Left ventricle myocardium inferior (tissue), 1 donor: ENCODE measurements at places on chromosomes 5 and 9. TPM values are rescaled to one million over a fixed set of nuclear protein-coding genes. Genes with fewer than 3 reads are reported as not detected.

DNA sequence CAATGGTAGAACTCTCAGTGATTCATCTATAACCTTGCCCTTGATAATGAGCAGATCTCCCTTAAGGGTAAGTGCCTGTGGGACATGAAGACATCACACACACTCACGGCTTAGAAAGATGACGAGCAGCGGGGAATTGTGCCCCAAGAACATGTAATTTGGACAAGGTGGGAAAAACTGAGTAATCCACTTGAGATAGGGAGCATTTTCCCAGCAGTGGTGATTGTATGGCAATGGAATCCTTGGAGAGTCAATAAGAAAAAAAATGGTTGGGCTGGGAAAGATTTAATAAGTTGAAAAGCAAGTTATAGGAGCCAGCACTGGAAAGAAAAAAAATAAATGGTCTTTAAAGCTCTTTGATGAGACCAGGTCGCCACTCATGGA lies 193.1 kb downstream of the GLIS3 start:
- H3K27ac ChIP-seq: peak overlapping the region; percentile 68
- no peaks in the 10 kb centered on the region for H3K36me3 ChIP-seq
- no peak overlapping the region for H3K4me3 ChIP-seq
- no peaks in the 10 kb centered on the region for H3K27me3 ChIP-seq

Gene FOXD4
- 0.11 TPM for total RNA-seq

DNA sequence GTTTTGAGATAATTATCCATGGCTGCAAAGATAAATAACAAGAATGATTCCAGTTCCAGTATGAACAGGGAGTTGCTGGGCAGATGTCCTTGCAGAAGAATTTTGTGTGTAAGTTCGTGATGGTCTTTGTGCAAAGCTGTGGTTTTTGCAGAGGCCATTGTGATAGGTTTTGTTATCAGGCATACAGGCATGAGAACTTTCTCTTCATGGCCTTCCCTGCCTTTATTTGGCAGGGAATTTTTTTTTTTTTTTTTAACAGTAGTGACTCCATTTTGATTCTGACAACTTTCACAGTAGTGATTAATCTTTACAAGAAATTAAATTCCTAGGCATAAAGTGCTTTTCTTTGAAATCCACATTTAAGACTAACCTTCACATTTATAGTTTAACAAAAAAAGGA lies 1999.5 kb upstream of the CDH6 start:
- H3K27ac ChIP-seq: no peak overlapping the region
- H3K27me3 ChIP-seq: no peaks in the 10 kb centered on the region
- no peaks in the 10 kb centered on the region for H3K4me1 ChIP-seq

GRCh38 chr9:91048749-91049148 lies 247.1 kb downstream of the SYK start:
- H3K27me3 ChIP-seq: peaks cover 36% of the 10 kb centered on the region
- DNase-seq: no peak
- H3K4me1 ChIP-seq: no peaks in the 10 kb centered on the region
- no peaks in the 10 kb centered on the region for H3K36me3 ChIP-seq
- no peak overlapping the region for H3K4me3 ChIP-seq

GRCh38 chr9:133188843-133189180 lies 20.2 kb downstream of the OBP2B start:
- H3K27me3 ChIP-seq: peaks cover 45% of the 10 kb centered on the region
- H3K36me3 ChIP-seq: no peaks in the 10 kb centered on the region
- no peak overlapping the region for H3K4me3 ChIP-seq

GRCh38 chr9:127053960-127054359 lies 68.5 kb downstream of the ANGPTL2 start:
- no peaks in the 10 kb centered on the region for H3K36me3 ChIP-seq
- no peaks in the 10 kb centered on the region for H3K27me3 ChIP-seq
- peak overlapping the region; percentile 74 for H3K27ac ChIP-seq

- H3K27me3 ChIP-seq: peaks cover 41% of the 10 kb centered on the region
- no peak overlapping the region for H3K4me3 ChIP-seq
- H3K27ac ChIP-seq: no peak overlapping the region
- no peaks in the 10 kb centered on the region for H3K36me3 ChIP-seq
Observed at GRCh38 chr9:91897201-91897600, 52.8 kb downstream of the ROR2 start.
